ENCODE measurements at places on chromosomes 12 and 14.
A peak's percentile ranks its signal among the peaks of the same experiment; 100 is the strongest.

GRCh38 chr12:104596898-104597843, 140.4 kb downstream of the CHST11 start:
- no peak for DNase-seq

DNA sequence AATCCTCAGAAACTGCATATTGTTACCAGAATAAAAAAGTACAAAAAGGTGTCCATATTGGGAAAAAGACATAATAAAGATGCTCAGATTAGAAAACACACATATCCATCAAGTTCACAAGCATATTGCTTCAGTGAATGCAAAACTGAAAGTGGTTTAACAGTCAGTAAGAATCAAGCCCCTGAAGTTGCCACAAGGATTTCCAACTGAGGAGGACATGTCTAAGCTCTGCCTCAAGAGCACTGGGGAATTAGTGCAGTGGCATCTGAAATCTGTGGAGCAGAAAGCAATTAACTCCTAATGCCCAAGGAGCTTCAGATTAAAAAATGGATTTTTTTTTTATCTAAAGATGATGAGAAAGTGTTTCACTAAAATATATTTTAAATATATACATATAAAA, 113.2 kb downstream of the DENND5B start:
- no peak for DNase-seq

DNA sequence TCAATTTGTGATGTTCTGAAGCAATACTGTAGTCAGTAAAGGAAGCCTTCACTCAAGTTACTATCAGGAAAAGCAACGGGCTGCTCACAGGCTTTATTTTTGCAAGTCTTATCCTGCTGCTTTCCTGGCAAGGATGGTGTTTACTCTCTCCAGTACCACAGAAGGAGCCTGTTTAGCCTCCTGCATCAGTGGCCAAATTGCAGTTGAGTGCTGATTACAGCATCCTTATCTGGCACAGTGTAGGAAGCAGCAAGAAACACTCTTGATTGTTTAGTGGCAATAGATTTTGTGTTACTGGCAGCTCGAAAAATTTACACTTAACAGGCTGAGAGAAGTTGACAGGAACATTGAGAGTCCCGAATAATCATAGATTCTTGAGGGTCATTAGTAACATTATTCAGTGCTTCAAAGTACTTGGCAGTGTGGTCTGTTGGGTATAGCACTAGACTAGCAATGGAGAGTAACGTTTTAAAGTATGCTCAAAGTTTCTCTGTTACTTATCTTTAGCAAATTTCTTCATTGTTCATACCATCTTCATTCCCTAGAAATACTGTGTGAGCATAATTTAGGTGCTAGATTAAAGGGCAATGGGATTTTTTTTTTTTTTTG, 11.7 kb downstream of the TULP3 start:
- DNase-seq, result no peak

DNA sequence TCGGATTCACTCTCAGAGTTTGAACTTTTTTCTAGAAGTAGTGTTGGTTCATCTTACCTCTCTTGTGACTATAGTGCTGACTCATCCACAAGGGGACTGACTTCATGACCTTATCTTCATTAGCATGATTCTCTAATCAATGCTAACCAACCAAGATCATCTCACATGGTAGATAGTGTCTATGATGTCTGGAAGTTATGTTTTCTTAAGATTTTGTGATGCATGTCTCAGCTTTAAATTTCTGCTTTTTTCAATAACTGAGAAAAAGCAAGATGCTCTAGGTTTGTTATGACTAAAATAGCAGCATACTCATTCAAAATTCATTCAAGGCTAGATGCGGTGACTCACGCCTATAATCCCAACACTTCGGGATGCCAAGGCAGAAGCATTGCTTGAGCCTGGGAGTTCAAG, 12.3 kb upstream of the SLC35E3 start:
- DNase-seq, result no peak

- DNase-seq, result no peak
Measured at GRCh38 chr14:92022036-92022435, 17.8 kb downstream of the TRIP11 start.

GRCh38 chr12:103462675-103463074, 33.1 kb downstream of the C12orf42 start:
- DNase-seq, result no peak

GRCh38 chr12:4047421-4047820, 174.2 kb upstream of the PARP11 start:
- no peak for DNase-seq

DNA sequence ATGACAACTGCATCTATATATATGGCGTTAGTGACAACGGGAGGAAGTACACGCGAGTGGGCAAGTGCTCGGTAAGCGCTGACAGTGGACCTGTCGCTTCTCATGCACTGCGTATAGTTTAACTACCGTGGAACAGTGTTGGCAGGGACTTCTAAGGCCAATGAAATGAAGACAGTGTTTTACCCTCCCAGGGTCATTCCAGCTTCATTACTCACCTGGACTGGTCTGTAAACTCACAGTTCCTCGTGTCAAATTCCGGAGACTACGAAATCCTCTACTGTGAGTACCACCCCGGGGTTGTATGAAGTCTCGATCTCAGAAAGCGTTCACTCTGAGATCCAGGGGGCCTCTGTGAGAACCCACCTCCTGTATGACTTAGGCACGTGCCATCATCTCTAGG, 129.2 kb upstream of the EVL start:
- DNase-seq, result no peak

- no peak for DNase-seq
Measured at GRCh38 chr14:105286759-105287144, 14.0 kb downstream of the BRF1 start.

GRCh38 chr14:49405291-49405690, 180.9 kb downstream of the RPS29 start:
- no peak for DNase-seq

- DNase-seq, result peak; percentile 84
Measured at GRCh38 chr14:77094672-77095284, 3.3 kb upstream of the CIPC start.

DNA sequence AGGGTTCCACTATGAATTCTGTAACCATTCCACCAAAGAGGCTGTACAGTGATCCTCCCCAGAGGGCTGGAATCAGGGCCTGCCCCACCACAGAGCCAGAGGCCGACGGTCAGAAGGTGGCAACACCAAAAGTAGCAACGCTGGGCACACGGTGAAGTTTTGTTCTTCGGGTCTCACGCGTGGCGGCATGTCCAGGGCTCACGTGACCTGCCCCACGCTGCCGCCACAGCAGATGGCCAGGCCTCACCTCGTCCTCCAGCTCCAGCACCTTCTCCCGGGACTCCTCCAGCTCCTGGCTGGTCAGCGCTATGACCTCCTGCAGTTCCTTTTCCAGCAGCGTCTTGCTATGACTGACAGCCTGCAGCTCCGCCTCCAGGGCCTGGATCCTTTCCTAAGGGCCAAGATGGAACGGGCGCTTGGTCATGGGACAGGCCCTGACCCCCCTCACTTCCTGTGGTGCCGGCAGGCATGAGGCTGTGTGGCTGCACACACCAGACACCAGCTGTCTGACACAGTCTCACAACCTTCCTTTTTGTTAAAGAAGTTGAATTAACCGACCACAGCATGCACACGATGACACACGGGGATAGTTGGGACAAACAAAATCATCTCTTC, 22.4 kb upstream of the ANKLE2 start:
- DNase-seq, result no peak

DNA sequence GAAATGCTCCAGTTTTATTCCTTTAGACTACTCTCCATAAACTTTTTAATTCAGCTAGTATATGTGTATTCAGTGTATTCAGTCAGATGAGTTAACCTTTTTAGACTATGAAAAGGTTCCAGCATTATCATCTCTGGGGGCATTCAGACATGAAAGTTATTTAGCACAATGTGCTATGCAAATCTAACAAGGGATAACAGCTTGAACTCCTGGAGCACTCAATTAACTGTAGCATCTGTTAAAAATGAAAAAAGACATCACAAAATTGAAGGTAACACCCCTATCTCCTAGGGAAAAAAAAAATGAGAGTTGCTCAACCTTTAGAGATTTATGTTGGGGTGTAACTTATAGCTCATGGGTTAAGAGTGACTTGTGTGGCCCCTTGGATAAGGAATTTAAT, 211.5 kb downstream of the PHLDA1 start:
- DNase-seq, result no peak

GRCh38 chr12:84113666-84114065, 798.9 kb downstream of the SLC6A15 start:
- no peak for DNase-seq

DNA sequence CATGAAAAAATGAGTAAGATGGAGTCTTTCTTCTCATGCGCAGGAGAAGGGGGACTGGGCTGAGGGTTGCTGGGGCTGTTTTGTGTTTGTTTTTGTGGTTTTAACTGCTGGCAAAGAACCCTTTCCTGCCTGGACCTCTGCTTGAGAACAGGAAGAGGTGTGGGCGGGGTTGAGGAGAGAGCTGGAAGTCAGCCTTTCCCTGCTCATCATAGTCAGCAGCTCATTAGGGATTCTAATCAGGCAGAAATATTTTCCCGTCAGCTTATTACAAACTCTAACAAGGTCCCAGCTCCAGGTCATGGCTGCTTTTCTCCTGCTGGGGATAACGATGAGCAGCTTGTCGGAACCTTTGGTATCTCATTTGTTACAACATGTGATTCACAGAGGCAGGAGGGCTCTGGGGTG, 185.0 kb upstream of the NRXN3 start:
- no peak for DNase-seq

DNA sequence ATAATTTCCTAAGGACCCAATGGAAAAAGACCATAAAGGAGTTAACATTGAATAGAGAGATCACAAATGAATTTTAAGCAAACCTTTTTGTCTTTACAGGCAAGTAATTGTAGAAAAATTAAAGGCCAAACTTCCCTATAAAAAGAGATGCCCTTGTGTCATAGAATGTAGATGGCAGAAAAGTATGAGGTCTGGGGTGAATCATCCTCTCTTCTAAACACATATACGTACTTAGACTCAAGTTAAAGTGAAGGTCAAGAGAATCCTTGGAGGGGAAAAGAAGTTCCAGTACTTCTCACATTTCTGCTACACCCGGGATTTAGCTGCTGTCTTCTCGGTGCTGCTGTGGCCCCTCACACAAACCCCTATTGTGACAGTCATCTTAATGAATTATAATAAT, 116.2 kb upstream of the ARID2 start:
- no peak for DNase-seq

GRCh38 chr14:106269451-106270204, 743.2 kb downstream of the TMEM121 start:
- DNase-seq, result no peak

DNA sequence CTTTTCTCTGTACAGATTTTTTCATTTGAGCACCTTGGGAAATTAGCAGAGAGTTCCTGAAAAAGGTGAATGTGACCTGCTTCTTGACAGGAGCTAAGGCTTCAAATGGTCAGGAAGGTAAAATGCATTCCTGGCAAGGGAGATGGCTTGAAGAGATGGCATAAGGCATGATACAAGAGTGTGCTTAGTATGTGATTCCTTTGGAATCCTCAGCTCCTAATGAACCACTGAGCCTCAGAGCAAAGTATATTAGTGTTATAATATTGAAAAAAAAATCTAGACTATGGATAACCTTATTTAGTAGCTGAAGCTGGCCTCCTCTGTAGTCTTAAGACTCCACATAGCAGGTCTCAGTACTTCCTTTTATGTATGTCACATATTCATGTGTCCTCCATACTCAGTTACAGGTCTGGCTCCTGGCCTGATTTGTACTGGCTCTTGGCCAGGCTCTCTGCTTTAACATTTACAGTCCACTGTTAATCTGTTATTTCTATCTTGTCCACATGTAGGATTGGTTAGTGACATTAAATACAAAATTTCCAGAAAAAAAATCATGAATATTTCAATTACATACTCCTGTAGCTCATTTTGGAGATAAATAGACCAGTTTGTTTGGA, 17.9 kb downstream of the TOGARAM1 start:
- DNase-seq, result no peak

- DNase-seq, result no peak
Measured at GRCh38 chr12:13154831-13155230, 41.7 kb upstream of the EMP1 start.

DNA sequence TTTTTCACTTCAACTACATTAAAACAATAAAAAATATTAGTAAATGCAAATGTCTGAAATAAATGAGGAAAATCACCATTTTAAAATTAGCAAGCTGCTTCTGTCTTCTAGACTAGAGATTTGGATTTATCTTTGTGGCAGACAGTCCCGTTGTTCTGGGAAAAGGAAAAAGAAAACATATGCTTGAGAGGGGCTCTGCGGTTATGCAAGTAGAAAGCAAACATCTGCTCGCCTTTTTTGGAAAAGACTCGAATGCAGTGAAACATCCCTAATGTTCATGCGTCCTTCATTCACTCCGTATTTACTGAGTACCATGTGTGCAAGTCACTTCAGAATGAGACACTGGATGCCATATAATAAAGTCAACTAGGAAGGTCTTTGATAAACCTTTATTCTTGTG, 44.9 kb downstream of the IFNG start:
- no peak for DNase-seq
